ENCODE measurements at places on chromosomes 3 and 15.

- DNase-seq: no peak
Measured at GRCh38 chr3:134922101-134922500, 127.0 kb downstream of the EPHB1 start.

- DNase-seq: no peak
Measured at GRCh38 chr15:98896802-98897732, 110.5 kb downstream of the PGPEP1L start.

DNA sequence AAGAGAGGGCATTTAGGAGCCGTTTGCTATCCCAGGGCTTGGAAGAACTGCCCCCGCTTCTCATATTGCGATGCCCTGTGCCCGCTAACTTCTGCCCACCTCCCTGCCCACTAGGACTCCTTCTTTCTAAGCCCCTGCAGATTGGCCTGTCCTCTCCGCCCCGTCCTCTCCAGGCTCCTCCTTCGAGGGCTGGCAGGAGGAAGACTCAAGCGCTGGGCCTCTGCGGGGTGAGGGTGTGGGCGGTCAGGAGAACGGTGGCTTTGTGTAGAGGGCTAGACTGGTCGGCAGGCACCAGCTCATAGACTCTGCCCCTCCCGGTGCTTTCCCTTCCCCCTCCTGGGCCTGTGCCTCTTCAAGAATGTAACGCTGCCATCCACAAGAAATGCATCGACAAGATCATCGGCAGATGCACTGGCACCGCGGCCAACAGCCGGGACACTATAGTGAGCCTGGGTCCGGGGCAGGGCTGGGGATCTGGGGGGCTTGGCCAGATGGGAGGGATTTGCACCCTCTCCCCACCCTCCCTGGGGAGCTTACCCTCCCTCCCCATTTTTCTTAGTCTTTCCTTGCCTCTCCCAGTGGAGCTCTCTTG lies 21.9 kb downstream of the PRKCD start:
- no peak for DNase-seq

DNA sequence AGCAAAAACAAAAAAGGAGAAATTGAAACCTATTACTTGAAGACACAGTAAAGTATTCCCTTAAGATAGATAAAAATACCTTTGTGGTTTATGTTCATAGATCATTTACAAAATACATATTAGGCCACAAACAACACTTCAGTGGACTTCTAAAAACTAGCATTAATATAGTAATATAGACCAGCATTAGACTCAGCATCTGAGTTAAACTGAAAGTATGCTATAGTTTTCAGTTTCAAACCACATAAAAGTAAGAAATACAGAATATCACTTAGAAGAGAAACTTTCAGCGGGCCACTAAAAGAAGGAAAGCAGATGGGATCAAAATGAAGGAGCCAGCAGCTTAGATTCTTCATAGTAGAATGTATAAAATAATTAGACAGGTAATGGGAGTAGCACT lies 86.6 kb downstream of the MSL2 start:
- no peak for DNase-seq

- no peak for DNase-seq
Measured at GRCh38 chr15:90624278-90624981, 92.7 kb upstream of the BLM start.

DNA sequence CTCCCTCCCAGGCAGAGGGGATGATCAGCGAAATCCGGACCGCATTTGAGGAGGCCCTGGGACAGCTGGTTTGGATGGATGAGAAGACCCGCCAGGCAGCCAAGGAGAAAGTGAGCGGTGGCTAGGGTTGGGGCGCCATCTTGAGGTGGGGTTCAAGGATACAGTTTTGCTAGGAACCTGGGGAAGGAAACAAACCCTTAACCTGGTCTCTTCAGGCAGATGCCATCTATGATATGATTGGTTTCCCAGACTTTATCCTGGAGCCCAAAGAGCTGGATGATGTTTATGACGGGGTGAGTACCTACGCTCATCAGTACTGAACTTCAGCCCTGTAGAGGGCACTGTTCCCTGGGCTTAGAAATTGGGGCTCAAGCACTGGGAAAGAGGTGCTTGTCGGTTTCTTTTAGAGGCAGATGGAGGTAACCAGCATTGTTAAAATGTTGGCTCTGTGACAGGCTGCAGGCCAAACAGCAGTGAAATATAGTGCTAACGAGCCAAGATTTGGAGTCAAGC lies 9.6 kb upstream of the PSMD2 start:
- peak; percentile 80 for DNase-seq

DNA sequence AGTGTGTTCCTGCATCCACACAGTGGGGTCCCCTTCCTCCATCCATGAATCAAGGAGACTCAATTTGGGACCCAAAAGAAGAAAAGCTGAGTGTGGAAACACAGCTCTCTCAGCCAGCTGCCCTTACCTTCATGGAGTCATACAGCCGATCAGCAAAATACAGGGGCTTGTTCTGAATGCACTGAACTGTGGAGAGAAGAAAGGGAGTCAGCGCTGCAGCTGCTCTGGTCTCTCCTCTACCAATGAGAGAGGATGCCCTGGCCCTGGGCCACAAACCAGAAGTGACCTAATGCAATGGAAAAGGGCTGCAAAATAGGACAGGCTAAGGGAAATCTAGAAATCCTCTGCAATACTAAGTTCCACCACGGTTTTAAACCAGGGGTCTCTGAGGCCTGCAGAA lies 46.7 kb downstream of the ANXA2 start:
- no peak for DNase-seq

GRCh38 chr3:55170444-55170843 lies 242.6 kb upstream of the LRTM1 start:
- DNase-seq: no peak

- no peak for DNase-seq
Measured at GRCh38 chr15:68862415-68862814, 41.7 kb upstream of the ANP32A start.

- no peak for DNase-seq
Measured at GRCh38 chr3:161401389-161401788, 30.1 kb upstream of the SPTSSB start.

GRCh38 chr3:134617608-134618477 lies 33.0 kb downstream of the KY start:
- DNase-seq: no peak

GRCh38 chr15:101498717-101499480 lies 9.4 kb upstream of the PCSK6 start:
- no peak for DNase-seq

GRCh38 chr3:153372326-153372725 lies 210.3 kb downstream of the RAP2B start:
- no peak for DNase-seq

DNA sequence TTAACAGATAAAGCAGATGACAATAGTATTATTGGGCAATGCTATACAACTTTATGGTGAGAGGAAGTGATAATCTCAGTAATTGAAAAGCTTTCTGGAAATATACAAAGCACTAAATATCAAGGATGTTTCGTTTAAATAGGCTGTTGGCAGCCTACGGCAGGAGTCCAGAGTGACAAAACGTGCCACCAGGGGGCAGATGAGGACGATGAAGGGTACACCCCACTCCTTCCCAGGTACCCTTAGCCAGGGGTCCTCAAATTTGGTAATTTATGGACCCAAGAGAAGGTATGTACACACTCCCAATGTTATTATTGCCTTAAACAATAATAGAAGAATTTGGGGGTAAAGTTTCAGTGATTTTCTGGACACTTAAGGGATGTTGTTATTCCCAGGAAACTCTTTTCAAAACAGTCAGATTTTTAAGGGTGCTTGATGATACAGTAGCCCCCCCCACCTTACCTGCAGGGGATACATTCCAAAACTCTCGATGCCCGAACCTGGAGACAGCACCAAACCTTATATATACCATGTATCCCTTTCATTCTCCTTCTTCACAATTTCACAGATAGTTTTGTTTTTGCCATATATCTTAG lies 1.4 kb upstream of the MAGEL2 start:
- DNase-seq: peak; percentile 57

- DNase-seq: no peak
Measured at GRCh38 chr3:99477650-99478049, 160.7 kb upstream of the COL8A1 start.

- no peak for DNase-seq
Measured at GRCh38 chr15:78052001-78052401, 25.5 kb downstream of the TBC1D2B start.

DNA sequence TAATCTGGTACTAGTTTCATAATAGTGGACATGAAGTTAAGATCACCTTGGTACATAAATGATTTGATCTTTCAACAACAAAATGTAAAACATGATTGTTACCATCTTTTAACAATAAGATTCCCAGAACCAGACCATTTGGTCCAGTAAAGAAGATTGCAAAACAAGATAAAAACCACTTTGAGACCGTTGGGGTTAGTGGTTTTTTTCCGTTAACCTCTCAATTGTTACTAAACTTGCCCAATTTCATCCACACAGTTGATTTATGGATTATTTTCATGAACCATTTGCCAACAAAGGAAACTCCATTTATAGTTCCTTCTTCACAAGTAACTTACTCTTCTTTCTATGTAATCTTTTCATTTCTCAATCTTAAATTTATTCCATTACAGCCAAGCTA lies 53.8 kb downstream of the ATP8B4 start:
- DNase-seq: no peak

GRCh38 chr3:159964166-159964973 lies 24.3 kb upstream of the IL12A start:
- DNase-seq: no peak

- no peak for DNase-seq
Measured at GRCh38 chr3:111961461-111962164, 17.2 kb upstream of the ABHD10 start.

- no peak for DNase-seq
Measured at GRCh38 chr3:152909180-152909883, 74.4 kb downstream of the P2RY1 start.

DNA sequence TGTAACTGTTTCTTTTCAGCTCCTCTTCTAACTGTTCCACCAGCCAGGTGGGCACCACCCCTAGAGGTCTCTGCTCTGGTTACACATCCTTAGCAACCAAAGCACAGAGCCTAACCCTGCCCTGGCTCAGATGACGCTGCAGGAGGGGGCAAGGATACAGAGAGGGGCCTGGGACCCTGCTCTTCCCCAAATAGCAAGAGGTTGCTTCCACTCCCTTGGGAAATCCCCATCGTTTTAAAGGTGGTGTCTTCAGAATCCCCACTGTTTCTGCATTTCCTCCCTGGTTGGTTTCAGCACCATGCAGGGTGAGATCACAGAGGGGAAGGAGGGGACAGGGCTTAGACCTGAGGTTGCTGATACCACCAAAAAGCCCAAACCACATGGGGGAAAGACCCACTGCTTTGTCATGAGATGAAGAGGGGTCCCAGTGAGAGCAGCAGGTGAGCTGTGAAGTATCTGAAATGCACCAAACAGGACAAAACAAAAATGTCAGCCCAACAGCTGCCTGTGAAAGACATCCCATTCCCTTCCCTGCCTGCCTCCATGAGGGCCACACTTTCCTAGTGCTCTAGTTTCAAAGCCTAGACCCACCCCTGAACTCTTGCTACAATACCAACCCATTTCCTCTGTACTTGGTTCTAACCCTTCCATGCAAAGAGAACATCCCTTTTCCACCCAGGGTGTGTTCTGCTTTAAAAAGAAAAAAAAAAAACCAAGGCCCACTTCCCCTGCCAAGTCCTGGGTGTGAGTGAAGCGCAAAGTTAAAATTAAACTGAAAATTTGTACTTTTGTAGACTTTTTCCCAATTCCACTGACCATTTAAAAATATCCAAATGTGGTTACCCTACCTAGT lies 29.0 kb downstream of the ANP32A start:
- peak; percentile 88 for DNase-seq

- DNase-seq: no peak
Measured at GRCh38 chr15:88440021-88440420, 27.2 kb downstream of the MRPL46 start.

DNA sequence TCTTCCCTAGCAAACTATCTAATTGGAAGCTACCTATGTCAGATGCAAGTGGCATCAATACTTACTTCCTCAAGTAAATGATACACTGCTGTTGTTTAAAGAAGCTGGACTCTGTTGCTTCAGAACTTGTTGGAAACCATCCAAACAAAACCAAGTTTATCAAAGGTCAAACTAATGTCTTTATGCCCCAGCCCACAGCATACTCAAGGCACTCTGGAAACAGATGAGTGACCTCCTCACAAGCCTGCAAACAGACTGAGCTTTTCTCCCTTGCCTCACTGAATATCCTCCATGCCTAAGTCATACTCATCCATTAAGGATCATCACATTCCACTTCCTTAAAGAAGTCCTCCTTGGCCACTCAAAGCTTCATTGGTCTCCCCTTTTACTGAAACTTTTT lies 107.4 kb upstream of the ACP3 start:
- no peak for DNase-seq

- no peak for DNase-seq
Measured at GRCh38 chr3:161386991-161387770, 15.9 kb upstream of the SPTSSB start.

DNA sequence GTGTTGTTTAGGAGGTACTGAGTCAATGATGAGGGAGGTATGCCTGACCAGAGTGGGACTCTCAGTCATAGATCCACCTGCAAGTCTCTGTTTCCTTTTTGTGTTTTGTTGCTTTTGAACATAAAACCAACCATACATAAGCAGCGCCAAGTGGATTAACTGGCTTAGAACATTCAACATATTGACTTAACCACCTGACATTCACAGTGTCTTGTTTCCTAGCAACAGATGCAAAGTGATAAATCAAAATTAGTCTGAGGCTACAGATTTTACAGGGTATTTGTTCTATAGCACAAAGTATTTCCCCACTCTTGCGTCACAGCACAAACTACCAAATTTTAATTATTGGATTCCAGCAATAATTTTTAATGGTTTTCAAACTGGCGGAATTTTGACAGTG lies 283.8 kb downstream of the BBX start:
- DNase-seq: no peak

GRCh38 chr15:77667338-77668234 lies 34.9 kb upstream of the LINGO1 start:
- no peak for DNase-seq

DNA sequence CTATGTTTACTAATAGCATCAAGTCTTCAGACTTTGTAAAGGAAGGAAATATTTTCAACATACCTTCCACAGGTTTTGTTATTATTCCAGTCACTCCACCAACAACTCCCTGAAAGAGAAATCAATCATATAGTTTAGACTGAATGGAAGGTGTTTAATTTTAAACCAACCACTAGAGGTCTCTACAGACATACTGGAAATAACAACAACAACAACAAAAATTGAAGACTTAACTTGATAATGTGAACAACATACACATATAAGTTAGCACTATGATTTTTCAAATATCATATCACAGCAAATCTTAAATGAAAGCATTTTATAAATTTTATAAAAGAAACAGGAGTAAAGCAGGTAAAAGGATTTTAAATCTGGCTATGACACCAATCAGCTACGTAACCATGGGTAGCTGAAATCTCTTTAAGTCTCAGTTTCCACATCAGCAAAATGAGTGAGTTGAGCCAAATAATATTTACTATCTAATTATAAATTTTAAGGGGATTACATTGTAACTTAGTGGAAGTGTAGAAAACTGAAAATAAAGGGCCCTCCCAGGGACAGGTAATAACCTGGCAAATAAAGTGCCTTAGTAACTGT lies 188.2 kb downstream of the VPS13C start:
- DNase-seq: no peak

- DNase-seq: no peak
Measured at GRCh38 chr3:4823986-4824925, 155.0 kb upstream of the BHLHE40 start.

- peak; percentile 29 for DNase-seq
Measured at GRCh38 chr3:42590989-42591756, 513 bp downstream of the SS18L2 start.

- DNase-seq: no peak
Measured at GRCh38 chr15:33278816-33279612, 31.8 kb upstream of the RYR3 start.

GRCh38 chr3:177467247-177467985 lies 270.1 kb upstream of the TBL1XR1 start:
- DNase-seq: no peak

All from activated CD8-positive, alpha-beta T cell treated with anti-CD3 and anti-CD28 coated beads for 36 hours (primary cell).